ENCODE measurements at places on chromosomes 6 and 20.

DNA sequence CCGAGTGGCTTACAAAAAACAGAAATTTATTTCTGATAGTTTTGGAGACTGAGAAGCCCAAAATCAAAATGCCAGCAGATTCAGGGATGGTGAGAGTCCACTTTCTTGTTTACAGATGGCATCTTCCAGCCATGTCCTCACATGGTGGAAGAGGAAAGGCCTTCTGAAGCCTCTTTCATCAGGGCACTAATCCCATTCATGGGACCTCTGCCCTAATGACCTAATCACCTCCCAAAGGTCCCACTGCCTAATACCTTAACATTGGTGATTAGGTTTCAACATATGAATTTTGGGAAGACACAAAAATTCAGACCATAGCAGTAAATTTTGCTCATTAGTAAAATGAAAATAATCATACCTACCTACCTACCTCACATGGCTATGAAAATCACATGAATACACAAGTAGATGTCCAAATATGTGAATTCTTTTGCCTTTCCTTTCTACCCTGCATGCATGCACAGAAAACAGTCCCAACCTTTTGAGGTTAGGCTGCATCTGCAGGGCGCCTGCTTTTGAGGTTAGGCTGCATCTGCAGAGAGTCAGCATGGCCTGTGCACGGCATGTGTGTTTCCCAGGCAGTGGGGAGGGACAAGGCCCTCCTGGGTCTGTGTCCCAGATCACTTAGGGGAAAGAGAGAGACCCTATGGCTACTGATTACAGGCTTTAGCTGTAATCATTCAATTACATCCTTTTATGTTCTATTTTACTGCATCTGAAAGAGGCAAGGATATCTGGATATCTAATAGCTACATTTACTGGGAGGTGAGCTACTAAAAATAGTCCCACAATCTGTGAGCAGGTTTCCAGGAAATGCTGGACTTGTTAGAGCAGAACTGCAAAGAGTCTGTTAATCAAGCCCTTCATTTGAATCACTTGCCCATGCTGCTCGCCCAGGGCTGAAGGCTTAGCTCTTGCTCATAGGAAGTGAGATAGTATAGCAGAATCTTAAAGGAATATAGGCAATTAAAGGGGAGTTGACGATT lies 497.7 kb upstream of the MARCKS start:
- DNase-seq = no peak

GRCh38 chr6:132458887-132459604 lies 53.9 kb downstream of the STX7 start:
- no peak for DNase-seq

DNA sequence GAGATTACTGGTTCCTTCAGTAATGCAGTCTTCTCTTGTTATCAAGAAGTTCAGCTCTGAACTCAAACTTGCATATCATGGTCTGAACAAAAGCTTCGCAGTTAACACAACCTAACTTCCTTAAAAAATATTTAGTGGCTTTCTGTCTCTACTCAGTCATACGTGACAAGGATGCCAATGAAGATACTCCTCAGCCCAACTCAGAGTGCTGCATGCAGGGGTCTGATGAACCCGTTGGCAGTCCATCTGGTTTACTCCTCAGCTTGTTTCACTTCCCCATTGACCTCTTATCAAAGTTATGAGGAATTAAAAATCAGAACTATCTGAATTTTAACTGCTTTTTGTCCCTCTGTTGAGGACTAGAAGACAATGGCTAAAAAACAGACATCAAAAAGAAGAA lies 56.6 kb upstream of the RIN2 start:
- no peak for DNase-seq

GRCh38 chr6:19837511-19838441 lies 606 bp downstream of the ID4 start:
- DNase-seq = no peak

GRCh38 chr6:160974304-160974771 lies 17.2 kb upstream of the MAP3K4 start:
- DNase-seq = no peak

- DNase-seq = no peak
Measured at GRCh38 chr6:149560736-149561135, 5.4 kb upstream of the GINM1 start.

DNA sequence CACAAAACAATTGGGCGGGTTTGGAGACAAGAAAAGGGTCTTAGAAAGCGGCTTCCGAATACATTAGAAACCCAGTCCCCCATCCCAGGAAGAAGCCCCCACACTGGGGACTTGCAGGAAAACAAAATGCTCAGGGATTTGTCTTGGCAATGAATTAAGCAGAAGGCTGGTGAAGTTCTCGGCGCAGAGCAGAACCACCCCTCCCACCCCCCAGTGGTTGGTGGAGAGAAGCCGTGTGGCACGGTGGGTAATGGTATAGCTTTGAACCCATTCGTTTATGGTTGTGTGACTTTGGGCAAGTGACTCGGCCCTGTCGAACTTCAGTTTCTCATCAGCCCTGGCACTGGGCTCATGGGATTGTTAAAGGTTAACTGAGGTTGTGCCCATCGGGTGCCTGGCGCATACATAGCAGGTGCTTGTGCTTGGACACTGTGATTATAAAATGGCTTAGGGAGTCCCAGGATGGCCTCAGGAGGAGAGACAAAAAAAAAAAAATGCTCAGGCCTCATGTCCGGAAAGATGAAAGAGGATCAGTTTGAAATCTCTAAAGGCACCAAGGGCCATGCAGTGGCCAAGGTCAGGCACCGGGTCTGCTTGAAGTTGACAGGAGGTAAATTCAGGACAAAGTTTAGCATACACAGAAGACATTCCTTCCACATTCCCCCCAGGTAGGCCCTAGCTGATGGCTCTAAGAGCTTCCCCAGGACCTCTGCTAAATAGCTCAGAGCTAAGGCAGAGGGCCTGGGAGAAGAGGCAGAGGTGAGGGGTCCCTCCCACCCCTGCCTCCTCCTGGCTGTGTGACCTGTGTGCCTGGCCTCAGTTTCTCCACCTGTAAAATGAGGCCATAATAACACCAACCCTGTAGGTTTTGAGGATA lies 120.1 kb upstream of the PTPN1 start:
- no peak for DNase-seq
